RWPE2 (cell line): ENCODE measurements at places on chromosomes 5 and 9.

DNA sequence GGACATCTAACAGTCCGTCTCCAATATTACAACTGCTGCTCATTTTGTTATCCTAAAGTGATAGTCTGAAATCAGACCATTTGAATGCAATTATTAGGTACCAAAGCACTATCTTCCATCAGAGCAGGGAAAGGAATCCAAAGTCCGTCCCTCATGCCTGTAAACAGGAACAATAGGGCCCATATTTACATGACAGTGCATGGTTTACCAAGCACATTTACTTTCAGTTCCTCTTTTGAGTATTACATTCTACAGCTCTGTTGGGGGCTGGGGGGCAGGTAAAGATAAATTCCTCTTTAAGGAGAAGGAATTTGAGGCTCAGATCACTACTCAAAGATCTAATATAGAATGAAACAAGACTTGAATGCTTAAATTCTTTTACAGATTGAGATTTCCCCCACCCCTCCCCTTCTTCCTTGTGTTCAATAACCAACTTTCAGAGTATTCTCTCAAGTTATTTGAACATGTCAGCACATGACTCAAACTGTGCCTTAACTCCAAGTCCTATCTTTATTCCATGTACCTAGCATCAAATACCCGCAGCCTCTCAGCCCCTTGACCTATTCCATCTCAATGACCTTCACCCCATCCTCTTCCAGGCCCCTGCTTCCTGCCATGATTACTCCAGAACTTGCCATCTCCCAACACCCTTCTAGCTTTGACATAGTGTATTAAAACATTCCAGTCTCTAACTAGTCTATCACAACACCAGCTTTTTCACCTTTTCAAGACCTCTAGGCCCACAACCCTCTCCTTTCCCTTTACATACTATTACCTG lies 71.0 kb downstream of the BRINP1 start:
- DNase-seq: no peak

DNA sequence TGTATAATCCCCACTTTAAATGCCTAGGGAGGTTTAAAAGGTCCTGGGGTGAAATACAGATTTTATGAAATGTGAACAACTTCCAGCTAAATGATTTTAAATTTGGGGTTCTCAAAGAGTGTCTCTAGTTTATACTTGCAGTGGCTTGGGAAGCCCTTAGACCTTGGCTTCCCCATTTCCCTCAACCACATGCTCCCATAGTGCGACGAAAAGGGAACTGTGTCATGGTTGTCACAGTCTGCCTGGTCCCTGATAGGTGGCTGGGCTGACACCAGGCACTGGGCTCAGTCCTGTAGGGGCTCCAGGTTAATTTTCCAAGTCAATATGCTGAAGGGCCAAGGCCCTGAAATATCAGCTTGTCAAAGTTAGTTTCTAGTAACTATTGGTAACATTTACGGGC lies 10.4 kb upstream of the CXCL14 start:
- no peak for DNase-seq

GRCh38 chr5:118144540-118144939 lies 843.8 kb downstream of the DTWD2 start:
- DNase-seq: no peak

DNA sequence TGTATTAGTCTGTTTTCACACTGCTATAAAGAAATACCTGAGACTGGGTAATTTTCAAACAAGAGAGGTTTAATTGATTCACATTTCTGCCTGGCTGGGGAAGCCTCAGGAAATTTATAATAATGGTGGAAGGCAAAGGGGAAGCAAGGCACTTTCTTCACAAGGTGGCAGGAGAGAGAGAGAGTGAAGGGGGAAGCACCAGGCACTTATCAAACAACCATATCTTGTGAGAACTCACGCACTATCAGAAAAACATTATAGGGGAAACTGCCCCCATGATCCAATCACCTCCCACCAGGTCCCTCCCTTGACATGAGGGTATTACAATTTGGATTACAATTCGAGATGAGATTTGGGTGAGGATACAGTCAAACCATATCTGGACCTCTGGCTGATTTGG lies 34.7 kb downstream of the ADRB2 start:
- DNase-seq: no peak

DNA sequence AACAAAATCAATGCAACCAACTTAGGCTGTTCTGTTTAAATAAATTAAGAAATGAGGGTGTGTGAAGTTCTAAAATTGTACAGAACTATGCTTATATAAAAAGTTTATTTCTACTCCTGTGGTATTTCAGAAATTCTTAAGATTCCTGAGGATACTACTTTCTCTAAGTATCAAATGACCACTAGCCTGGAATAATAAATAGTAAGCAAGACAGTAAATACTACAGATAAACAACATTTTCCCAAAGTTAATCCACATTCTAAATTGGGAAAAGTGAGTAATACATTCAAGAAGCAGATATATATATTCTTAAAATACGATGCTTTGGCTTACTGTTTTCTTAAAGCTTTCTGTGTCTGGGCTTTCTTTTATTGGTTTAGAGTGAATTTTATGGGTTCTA lies 29.5 kb downstream of the CCNH start:
- DNase-seq: no peak

- no peak for DNase-seq
Measured at GRCh38 chr5:156366521-156366920, 39.6 kb downstream of the SGCD start.

DNA sequence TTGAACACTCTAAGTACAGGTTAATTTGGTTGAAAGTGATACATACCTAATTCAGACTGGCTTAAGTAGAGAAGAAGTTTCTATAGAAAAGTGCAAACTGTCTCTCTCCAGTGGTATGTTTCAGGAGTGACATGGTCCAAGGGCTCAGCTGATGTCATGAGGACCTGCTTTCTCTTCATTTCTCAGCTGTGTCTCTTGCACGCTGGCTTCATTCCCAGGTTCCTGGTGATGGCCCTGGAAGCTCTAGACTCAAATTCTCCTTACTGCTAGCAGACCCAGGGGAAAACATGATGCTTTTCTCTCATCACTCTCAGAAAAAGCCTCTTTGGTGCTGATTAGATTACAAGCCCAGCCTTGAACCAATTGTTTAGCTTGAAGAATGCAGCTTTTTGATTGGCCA lies 211.9 kb upstream of the CLINT1 start:
- DNase-seq: no peak

DNA sequence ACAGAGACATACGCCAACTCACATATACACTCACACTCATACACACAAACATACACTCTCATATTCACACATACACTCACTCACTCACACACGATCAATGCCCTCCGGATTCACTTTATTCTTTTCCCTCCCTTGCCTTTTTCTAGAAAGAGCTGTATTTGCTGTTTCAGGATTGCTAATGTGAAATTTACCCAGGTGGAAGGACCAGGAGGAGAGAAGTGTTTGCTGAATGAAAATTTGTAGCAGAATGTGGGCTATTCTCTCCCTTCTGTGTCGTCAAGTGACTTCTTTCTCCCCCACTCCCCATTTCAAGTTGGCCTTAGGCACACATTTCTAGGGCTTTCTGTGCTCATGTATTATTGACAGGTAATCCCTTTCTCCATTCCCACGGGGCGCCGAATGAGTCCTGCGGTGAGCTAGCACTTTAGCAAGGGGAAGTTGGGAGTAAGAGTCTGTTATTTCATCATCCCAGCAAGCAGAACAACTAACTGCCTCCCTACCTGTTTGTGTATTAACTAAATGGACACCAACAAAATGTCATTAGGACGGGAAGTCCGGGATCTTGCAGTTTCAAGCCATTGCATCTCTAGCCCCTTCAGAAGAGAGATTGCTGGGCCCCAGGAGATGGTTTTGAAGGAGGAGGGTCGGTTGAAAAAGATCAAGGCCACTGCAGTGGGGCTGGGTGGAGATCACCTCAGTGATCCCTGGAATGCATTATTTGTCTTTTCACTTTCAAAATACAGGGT lies 97.1 kb upstream of the TAF11L2 start:
- no peak for DNase-seq

GRCh38 chr5:134592141-134592746 lies 40.4 kb downstream of the SAR1B start:
- DNase-seq: peak; percentile 77

GRCh38 chr5:163569284-163569683 lies 63.9 kb downstream of the MAT2B start:
- no peak for DNase-seq

DNA sequence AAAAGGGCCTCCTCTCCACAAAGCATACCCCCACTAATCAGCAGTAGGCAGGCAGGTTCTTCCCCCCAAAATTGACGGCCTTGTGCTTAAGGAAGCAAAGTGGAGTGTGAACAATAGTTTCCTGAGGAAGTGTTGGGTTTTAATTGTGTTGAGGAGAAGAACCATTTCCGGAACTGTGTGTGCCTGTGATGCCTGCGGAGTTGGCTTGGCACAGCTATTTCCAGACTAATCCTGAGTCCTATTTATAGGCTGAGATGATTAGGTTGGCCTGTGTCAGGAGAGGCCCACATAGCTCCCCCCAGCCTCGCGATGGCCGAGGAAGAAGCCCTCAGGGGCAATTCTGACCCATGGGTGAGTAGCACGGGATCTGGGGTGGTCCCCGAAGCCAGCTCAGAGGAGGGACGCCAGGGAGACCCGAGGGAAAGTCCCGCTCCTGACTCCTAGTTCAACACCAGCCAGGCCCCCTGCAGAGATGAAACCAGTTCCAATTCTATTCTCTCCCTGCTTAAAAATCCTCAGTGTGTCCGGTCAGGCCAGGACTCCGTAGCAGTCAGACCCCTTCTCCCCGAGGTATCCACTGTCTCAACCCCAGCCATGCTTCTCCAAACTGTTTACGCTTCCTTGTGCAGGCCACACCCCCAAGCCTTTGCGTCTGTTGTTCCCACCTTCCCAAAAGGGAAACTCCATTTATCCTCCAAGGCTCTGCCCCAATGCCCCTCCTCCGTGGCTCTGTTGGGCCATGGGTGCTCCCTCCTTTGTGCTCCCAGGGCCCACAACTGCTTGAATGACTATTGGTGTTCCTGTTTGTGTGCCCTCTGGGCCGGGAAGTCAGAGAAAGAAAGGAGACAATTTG lies 18.1 kb downstream of the GSN start:
- no peak for DNase-seq

DNA sequence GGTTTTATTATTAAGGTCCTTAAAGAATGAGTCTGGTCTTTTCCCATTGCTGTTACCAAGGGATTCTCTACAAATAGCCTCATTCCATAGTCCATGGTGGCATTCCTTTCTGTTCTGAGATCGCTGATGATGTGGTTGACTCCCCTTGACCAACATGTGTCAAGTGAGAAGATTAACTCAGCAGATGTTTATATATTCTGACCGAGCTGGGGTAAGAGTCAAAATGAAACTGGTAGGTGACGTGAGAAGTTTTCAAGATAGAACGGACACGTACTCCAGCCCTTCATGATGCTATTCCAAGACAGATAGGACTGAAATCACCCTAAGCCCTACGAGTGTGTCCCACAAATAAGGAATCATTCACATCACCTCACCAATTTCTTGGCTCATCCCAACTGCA lies 155.5 kb upstream of the WWC1 start:
- DNase-seq: no peak

GRCh38 chr5:24497591-24498157 lies 147.1 kb downstream of the CDH10 start:
- DNase-seq: no peak

DNA sequence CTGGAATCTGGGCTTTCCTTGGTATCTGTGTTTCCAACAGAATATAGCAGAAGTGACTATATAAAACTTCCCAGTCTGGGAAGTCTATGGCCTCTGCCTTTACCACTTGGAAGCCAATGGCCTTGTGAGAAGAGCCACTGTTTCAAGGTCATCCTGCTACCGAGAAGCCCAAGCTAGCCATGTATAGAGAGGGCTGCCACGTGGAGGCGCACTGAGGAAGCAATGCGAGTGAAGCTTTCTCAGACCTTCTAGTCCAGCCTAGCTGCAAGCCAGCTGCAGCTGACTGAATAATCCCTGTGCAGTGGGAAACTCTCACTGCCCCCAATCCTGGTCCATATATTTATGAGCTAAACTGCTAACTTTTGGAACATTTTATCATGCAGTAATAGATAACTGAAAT lies 661.8 kb upstream of the RIOK2 start:
- DNase-seq: no peak

DNA sequence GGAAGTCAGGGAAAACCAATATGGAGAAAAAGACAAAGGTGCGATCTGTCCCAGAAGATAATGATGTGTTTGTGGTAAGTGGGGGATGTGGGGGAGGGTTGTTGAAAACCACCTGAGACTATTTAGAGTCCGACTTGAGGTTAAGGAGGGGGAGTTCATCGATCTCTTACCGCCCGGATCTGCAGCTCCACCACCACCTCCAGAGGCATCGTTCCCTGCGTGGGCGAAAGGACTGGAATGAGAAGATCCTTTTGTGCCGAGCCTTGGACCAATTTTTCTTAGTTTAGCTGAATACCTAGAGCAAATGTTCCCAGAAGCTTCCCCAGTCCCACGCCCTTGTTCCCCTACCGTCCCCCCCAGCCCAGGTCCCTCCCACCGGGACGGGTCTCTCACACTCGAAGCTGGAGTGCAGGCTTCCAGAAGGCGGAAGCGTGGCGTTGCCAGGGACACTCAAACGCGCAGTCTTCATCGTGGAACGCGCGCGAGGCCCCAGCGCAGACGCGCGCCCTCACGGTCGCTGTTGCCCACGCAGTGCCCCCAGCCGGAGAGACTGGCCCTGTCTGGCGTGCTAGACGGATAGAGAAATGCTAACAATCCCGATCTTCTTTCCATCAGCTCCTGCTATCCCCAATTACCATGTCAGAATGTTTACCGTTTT lies at the start of gene SPATA6L:
TSS of gene SPATA6L (minus strand) at position 439 of the 658 bp plus-strand sequence. CDS start at position 209, 230 bp downstream.
- DNase-seq: no peak

DNA sequence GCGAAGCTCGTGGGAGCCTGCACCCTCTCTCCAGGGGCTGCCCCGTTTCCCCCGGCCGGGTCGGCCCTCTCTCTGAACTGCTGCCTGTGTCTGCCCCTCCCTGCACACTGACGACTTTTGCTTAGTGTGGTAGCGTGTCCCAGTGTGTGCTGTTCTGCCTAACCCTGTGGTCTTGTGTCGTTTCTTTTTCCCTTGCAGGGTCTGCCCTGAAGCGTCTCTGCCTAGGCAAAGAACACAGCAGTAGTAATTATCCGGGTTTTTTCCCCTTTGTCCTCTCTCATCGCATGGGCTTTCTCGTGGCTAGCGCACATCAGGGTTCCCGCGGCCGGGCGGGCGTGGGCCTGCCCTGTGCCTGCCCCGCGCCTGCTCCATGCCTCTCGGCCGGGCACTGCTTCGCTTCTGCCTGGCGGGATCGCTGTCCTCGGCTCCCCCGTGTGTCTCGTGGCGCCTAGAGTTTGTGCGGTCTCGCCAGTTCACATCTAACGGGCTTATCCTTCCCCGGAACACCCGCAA lies 122.7 kb downstream of the WNK2 start:
- no peak for DNase-seq

GRCh38 chr9:18703151-18703900 lies 229.4 kb downstream of the ADAMTSL1 start:
- DNase-seq: no peak

DNA sequence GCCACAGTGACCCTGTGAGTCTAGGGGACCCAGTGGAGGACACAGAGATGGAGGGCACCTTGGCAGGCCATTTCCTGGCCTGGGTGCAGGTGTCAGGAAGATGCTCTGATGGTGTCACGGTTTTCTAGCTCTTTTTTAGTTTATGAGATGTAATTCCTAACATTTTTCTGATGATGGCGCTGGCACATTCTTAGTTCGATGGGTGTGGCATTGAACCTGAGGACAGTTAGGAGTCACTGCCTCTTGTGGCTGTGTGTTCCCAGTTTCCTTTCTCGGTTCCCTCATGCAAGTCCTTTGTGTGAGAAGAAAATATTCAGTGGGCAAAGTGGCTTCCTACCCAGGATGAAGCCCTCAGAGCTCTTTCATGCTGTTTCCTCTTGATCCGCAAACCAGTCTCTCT lies 129.4 kb upstream of the ICE1 start:
- DNase-seq: no peak
